ENCODE measurements at places on chromosomes 4 and X.

- no peak for DNase-seq
Observed at GRCh38 chr4:4440333-4441061, 53.6 kb downstream of the NSG1 start.

DNA sequence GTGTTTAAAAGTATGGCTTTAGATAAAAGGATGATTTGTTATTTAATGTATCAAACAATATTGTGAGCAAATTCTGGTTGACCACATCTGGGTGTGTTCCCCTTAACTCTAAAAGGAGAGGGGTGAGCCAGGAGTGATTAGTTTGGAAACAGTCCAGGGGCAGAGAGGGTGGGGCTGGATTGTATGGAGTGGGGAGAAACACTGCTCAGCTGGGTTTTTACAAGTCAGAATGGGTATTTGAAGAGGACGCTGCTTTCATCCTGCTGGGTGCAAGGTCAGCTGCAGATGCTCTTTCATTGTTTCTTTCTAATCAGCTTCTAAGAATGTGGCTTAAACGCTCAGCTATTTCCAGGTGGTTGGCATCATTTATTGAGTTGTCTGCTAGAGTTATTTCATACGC lies 82.8 kb upstream of the LIMCH1 start:
- DNase-seq: no peak

DNA sequence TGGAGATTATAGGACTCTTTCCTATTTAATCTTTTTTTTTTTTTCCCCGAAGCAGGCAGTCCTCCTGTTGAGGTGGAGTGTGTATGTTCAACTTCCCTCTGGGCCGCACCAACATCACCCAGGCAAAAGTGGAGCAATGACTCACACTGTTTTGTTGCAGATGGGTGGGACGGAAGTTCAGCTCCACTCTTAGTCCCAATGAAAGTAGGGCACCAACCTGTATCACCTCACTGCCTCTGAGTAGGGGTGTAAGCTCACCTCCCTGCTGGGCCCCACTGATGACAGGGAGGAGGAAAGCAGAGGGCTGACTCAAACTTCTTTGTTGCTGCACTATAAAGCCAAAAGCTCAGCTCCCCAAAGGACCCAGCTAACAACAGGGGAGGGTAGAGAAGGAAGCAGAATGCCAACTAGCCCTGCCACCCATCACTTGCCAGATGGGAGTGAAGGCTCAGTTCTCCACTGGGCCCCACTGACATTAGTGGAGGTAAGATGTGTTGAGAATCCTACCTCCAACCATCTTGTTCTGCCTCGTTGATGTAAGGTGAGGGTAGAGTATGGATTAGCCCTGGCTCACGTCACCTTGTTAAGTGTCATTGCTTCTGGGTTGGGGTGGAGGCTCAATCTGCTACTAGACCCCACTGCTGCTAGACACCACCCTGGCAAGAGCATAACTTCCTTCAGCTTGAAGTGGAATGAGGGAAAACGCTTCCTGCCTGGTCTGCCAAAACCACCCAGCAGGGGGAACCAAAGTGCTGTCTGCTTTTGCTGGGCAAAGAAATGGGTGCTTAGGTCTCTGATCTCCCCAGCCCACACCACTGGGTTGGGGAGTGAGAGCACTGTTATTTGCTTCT lies 14.1 kb downstream of the RPS6KA3 start:
- peak; percentile 32 for DNase-seq

- DNase-seq: no peak
Observed at GRCh38 chrX:41558531-41558930, 111.4 kb downstream of the NYX start.

GRCh38 chrX:109270580-109271484 lies 211.1 kb downstream of the GUCY2F start:
- peak; percentile 16 for DNase-seq
